ENCODE measurements at places on chromosomes 2 and 18.

DNA sequence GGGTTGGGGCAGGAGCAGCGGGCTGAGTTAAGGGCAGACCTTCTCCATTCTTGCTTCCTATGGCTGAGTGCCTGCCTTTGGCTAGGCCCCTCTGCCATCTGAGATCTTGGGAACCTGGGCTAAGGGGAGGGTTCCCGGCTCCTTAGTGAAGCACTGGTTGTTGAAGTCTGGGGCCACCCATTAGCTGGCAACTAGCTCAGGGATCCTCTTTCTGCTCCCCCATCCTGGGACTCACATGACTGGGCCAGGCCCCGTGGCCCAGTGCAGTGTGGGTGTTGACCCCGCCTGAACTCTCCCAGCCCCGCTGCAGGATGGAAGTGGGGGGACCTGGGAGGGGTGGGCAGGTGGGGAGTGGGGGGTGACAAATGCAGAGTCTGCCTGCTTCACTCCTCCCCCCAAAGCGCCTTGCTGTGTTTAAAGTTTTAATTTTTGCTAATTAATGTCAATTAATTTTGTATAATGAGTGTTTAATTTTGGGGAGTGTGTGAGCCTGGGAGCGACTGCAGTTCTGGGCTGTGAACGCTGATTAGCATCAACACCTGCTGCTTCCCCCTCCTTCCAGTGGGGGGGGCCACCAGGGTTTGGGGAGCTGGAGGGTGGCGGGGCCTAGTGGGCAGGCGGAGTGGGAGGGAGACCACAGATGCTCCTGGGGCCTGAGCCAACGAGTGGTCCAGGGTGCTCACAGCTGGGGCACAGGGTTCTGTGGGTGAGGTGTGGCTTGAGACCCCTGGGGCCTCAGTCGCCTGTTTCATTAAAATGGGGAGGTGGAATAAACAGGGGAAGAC lies 55.2 kb downstream of the EMX1 start:
- DNase-seq, result no peak

DNA sequence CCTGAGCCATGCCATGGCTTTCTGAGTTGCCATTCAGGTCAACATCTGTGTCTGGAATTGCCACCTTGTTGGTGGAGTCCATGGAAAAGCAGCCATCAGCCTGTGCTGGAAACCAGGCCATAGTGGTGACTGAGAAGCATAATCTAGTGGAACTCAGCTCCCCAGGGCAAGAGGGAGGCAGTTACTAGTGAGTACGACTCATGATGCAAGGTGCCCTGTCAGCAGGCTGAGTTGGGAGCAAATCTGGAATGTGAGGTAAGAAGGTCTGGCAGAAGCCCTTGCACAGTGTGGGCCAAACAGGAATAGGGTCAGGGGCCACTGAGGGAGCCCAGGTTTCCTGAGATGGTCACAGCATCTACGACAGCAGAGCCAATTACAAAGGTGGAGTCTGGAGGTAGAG lies 37.1 kb downstream of the SULT1C2 start:
- DNase-seq, result no peak

GRCh38 chr2:195646424-195646823 lies 10.6 kb upstream of the SLC39A10 start:
- no peak for DNase-seq

- DNase-seq, result no peak
These were observed 10.0 kb downstream of the WDR35 start for GRCh38 chr2:19979932-19980331.

DNA sequence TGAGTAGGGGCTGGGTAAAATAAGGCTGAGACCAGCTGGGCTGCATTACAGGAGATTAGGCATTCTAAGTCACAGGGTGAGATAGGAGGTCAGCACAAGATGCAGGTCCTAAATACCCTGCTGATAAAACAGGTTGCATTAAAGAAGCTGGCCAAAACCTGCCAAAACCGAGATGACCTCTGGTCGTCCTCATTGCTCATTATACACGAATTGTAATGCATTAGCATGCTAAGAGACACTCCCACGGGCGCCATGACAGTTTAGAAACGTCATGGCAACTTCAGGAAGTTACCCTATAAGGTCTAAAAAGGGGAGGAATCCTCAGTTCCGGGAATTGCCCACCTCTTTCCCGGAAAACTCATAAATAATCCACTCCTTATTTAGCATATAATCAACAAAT lies 132.2 kb downstream of the ARL4C start:
- no peak for DNase-seq

DNA sequence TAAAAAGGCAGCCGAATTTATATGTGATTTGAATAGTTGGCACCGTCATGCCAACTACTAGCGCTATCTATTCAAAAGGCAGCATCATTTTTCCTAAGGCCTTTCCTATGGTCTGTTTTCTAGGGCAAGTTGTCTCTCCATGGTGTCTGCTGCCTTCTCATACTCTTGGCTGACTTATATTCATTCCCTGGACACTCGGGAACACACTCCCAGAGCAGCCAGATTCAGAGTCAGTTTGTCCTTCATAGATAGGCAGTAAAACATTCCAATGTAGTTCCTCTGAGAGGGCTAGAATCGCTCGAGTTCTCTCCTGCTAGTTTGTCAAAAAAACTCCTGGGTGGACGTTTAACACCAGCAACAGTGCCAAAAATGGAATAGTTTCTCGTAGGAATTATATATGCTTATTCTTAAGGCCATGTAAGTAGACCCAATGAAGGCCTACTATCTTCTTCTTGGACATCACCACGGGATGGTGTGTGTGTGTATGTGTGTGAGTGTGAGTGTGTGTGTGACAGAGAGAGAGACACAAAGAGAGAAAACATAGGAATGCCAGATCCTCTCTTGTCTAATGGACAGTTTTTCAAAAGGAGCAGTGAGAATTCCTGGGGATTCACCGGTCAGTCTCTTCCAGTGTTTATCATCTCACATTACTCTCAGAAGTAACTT lies 129.3 kb upstream of the CTAGE1 start:
- DNase-seq, result no peak

DNA sequence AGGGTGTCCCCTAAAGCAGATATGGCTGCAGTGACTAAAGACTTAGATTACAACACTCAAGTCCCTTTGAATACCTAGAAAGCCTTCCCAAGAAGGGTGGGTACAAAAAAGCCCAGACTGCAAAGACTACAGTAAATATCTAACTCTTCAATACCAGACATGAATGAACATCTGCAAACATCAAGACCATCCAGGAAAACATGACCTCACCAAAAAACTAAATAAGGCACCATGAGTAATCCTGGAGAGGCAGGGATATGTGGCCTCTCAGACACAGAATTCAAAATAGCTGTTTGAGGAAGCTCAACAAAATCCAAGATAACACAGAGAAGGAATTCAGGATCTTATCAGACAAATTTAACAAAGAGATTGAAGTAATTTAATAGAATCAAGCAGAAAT lies 138.2 kb upstream of the OTOS start:
- no peak for DNase-seq

GRCh38 chr2:217755027-217755745 lies 247.6 kb downstream of the TNS1 start:
- DNase-seq, result no peak

GRCh38 chr2:96325884-96326255 lies 753 bp downstream of the ITPRIPL1 start:
- no peak for DNase-seq

DNA sequence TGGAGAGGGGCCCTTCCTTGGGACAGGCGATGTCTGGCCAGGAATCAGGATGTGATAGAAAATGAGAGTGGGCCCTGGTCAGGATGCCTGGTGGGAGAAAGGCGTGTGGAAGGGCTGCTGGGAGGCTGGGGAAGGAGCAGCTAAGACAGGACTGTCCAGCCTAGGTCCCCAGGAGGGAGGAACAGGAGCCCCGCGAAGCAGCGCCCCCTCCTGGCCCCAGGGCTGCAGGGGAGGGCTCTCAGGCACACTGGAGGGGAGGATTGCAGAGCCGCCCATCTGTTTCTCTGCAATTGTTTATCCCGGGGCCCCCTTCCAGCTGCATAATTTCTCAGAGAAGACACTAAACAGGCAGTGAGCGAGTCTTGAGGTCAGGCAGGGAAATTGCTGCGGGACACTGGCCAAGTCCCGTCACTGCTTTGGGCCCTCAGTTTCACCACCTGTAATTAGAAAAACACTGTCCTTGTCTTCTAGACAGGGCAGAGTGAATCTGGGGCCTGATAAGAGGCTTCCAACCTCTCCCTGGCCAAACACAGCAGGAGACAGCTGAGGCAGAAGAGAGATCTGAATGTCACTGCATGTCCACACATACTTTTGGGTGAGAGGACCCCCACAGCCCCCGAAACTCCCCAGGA lies 3.9 kb upstream of the NPPC start:
- no peak for DNase-seq

DNA sequence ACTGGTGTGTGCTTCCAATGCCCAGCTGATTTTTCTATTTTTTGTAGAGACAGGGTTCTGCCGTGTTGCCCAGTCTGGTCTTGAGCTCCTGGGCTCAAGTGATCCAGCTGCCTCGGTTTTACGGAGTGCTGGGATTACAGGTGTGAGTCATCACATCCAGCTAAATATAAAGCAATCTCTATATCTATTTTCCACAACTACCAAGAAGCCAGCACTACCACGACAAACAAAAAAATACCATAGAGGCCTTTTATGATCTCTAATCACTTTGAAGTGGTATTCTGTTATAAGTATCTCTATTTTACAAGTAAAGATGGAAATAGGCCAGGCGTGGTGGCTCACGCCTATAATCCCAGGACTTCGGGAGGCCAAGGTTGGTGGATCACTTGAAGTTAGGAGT lies 34.7 kb downstream of the C2orf74 start:
- no peak for DNase-seq

- no peak for DNase-seq
These were observed 73.7 kb downstream of the PTGR3 start for GRCh38 chr18:75135158-75135725.

DNA sequence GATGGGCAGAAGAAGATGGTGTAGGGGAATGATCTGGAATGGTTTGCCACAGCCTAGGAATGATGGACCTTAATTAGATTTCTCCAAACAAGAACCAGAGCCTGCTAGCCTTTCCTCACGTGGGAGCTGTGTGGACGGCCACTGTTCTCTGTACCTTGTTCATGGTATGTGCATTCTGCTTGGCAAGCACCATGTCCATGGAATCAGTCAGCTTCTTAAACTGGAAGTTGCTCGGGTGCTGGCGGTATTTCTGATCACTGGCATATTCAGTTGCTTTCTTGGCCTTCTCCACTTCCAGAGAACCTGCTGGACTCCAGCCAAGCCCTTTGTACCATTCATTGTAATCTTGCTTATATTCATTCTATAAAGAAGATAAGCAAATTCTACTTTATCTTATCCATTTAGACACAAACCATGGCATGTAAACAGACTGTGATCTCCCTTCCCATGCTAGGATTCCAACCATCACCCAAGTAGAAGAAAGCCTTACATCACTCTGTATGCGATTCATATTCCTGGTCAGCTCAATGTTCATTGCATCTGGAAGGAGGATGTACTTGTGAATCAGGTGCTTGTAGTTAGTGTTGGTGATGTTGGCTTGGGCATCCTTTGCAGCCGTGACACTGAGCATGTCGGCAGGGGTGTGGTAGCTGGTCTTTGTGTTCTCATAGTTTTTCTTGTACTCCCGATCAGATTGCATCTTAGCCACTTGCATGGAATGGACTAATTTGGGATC lies 78.4 kb downstream of the NEB start:
- no peak for DNase-seq

GRCh38 chr2:237964578-237965404 lies 2.0 kb upstream of the UBE2F start:
- no peak for DNase-seq
